ENCODE measurements at places on chromosomes 3 and 15.

- peak; percentile 56 for DNase-seq
These were observed 14.7 kb downstream of the CHD2 start for GRCh38 chr15:92914768-92915221.

GRCh38 chr3:188497021-188497420 is 343.1 kb downstream of the LPP start:
- DNase-seq = peak; percentile 64

GRCh38 chr3:64459711-64460110 is 228.1 kb downstream of the ADAMTS9 start:
- DNase-seq = peak; percentile 37

GRCh38 chr15:77503240-77503639 is 82.6 kb downstream of the HMG20A start:
- DNase-seq = no peak

GRCh38 chr3:59143447-59143846 is 93.6 kb upstream of the CFAP20DC start:
- DNase-seq = peak; percentile 9

GRCh38 chr3:79063624-79064023 is 704.2 kb downstream of the ROBO1 start:
- DNase-seq = peak; percentile 47

DNA sequence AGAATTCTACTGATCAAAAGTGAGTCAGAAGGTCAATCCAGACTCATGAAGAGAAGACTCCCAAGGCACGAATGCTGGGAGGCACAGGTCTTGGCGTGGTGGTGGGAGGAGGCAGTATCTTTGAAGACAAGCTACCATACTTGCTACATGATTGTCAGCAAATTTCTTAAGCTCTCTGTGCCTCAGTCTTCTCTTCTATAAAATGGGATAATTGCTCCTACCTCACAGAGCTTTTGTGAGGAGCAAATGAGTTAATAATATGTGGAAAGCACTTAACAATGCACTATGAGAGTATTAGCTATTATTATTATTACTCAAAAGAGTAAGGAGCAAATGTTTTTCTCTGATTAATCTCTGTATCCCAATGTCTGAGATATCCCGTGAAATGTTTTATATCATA is 36.2 kb downstream of the EHD4 start:
- no peak for DNase-seq

GRCh38 chr3:26668171-26668570 is 45.6 kb downstream of the LRRC3B start:
- DNase-seq = no peak

Measured in EH (cell line).